Caudate nucleus (tissue), 63 donors: ENCODE measurements at places on chromosomes 4 and X.

DNA sequence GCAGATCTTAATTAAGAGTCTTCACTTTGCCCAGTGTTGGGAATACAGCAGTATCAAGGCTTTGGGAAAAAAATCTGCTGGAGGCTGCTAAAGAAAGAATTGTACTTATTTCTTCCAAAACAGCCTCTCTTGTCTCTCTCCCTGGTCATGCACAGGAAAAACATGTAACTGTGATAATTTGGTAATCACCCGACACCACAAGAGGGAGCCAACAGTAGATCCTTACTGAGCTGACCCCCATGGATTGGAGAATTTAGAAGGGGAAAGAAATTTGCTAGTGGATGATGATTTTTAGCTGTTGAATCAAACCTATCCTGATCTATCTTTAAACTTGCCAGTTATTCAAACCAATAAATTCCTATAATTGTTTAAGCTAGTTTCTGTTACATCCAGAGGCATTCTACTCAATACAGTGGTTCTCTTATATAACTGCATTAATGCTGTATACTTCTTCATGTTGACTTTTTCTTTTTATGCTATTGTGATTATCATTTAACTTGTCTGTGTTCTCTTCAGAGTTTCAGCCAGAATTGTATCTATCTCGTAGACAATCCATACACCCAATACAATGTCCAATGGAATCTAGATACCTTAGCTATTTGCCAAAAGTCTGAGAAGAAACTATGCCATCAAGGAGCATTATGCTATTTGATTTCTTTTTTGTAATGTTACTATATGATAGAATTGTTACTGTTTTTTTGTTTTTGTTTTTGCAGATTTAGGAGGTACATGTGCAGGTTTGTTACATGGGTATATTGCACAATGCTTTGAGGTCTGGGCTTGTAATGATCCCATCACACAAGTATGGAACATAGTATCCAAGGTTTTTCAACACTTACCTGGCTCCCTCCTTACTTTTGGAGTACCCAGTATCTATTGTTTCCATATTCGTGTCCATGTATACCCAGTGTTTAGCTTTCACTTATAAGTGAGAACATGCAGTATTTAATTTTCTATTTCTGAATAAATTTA lies 31.3 kb upstream of the ARHGEF38 start:
- peak; percentile 58 for DNase-seq

GRCh38 chr4:3875466-3875865 lies 109.3 kb downstream of the ADRA2C start:
- no peak for DNase-seq

- no peak for DNase-seq
Observed at GRCh38 chrX:103586314-103586646, 965 bp downstream of the TCEAL4 start.

DNA sequence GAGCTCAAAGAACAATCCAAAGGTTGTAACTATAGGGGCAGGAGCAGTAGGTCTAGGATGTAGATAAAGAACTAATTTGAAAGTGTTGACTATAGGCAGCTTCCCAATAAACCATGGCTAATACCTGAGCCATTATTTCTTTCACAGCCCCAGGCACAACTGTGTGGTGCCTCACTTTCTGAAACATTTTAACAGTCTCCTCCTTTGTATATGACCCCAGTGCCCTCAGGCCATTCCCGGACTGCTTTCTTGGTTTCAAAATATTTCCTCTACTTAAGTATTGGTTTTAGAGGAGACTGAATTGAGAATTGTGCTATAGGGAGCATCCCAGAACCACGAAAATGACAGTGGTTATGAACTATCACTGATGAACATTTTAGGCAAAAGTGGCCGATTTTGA lies 728.7 kb downstream of the IL1RAPL1 start:
- DNase-seq: no peak

- DNase-seq: no peak
Observed at GRCh38 chr4:26104056-26104685, 190.2 kb downstream of the SMIM20 start.

DNA sequence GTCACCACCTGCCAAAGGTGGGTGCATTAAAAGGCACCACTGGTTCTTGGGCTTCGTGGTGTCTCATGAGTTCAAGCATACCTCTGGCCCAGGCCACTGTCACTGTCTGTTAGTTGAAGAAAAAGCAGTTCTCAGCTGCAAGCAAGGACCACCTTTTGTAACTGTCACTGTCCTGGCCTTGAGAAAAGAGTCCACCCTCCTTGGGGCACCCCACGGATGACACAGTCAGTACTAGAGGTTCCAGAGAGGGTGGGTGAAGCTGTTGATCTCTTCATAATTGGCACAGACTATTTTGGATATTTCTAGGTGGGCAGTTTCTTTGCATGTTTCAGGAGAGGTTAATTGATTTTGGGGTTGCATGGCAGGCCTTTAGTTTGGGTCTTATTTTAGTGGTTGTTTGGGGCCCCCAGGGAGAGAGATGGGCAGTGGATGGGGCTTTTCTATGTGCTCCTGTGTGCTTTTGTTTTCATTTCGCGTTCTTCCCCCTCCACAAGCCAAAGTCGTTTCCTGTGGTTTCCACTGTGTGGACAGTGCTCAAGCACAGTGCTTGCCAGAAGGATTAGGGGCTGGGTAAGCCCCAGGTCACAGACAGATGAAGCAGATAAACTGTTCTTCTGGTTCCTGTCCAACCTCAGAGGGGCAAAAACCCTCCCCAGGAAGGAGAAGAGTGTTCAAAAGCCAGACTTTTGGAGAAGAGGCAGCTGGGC lies 156.2 kb upstream of the PPP1R2C start:
- no peak for DNase-seq

GRCh38 chrX:69150281-69150960 lies 14.8 kb downstream of the PJA1 start:
- no peak for DNase-seq

- DNase-seq: no peak
Observed at GRCh38 chr4:10082459-10083272, 33.9 kb downstream of the WDR1 start.

DNA sequence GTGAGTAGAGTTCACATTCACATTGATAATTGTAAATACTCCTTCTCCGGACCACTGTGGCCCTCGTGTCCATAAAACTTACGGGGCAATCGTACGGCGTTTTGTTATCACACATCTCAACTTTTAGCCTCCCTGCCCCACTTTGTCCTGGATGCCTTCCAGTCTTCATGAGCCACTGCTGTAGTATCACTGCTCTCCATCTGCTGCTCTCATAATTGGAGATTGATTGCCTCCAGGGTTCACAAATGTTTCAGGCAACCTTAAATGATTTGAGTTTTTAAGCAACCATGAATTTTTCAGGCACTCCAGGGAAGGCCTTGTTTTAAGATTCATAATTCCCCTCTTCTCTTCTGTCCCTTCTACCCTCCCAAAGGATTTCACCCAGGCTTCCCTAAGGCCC lies 28.4 kb downstream of the ALPK1 start:
- DNase-seq: no peak

DNA sequence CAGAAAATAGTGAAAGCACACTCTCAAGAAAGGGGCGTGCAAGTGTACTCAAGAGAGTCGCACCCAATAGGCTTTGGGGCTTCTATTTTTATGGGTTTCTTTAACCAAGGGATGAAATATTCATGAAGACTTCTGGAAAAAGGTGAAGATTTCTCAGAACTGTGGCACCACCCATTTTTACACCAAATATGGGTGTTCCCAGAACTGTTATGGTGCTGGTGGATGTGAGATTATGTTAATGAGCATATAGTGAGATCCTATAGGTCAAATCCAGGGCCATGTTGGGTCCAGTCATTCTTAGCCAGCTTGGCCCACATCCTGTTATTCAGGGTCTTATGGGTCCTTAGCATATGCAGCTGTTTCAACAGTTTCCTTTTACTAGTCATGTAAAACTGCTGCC lies 61.0 kb upstream of the SMIM10 start:
- DNase-seq: no peak
